ENCODE measurements at places on chromosomes 2 and 18.

DNA sequence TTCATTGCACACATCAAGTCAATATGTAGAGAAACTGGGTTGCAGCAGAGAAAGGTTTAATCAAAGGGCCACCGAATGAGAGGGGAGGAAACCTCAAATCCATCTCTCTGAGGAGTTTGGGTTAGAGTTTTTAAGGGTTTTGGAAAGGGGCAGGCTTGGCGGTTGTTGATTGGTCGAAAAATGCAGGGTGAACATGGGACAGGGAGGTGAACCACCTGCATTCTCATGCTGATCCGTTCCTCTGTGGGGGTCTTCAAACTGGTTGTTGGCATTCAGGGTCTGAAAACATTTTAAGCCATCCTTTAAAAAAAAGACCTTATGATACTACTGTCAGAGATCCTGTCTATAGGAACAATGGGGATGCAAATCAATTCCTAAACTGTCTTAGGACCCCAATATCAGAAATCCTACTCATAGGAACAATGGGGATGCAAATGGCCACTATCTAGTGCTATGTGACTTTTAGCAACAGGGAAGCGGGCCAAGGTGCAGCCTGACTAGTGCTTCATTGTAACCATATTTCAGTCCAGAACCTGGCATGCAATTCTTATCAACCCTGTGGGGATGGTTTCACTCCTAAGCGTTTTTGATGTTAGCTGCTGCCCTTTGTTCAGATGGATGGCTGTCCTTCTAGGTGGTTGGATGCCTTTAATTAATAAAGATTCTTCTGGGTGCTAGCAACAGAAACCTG, 120.1 kb upstream of the MGAT5 start:
- DNase-seq = no peak

GRCh38 chr18:31217038-31217849, 54.6 kb upstream of the DSC1 start:
- no peak for DNase-seq

GRCh38 chr2:156331572-156332283, 793 bp downstream of the NR4A2 start:
- DNase-seq = peak; percentile 56

DNA sequence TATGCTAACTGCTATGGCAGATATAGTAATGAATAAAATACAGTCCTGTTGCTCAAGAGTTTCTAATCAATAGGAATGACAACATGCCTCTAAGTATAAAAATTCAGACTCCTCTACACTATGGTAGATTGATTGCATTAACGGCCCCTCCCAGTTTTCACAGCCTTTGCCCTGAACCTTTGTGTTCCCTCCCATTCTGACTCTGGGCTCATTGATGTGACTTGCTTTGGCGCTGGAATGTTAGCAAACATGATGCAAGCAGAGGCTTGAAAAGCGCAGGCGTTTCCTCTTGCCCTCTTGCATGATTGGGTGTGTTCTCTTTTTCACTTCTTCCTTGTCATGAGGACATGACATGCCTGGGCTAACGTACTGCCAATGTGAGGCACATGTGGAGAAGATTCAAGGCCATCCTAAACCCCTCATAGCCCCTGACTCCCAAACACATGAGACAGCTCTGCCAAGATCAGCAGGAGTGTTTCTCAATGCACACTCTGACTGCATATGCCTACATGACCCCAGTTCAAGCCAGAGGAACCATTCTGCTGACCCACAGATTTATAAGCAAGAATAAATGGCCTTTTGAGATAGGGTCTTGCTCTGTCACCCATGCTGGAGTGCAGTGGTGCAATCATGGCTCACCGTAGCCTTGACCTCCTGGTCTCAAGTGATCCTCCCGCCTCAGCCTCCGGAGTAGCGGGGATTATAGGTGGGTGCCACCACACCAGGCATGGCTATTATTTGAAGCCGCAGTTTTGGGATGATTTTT, 49.7 kb upstream of the CD28 start:
- no peak for DNase-seq

DNA sequence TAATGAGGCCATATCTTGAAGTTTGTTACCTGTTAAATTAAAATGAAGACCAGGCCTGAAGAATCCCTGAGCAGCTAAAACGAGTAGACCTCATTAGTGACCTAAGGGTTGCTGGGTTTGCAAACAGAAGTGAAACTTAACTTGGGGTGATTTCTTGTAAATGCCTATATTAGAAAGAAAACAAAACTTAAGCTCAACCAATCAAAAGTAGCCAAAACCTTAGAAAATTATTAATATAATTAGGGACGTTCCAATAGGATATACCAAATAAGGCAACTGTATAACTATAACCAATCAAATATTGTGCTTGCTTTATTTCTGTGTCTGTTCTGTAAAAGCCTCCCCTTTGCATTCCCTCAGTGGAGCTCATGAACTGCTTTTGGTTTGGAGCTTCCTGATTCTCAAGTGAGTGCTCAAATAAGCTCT, 137.9 kb upstream of the VRK2 start:
- no peak for DNase-seq

DNA sequence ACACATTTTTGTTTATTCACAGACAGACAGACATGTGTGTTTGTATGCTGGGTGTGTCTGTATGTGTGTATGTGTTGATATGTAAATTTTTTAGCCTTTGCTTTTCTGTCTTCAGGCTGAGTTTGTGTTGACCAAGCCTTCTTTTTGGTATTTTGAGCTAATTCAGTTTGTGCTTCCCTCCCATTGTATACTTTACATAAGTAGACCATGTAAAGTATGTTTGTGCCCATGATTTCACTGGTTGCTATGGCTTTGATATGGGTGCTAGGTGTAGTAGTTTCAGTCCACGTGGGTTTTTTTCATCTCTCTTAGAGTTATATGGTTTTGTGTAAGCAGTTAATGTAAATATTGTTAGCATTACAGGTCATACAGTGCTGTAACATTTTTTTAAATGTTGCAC, 129.4 kb upstream of the EPC2 start:
- no peak for DNase-seq

GRCh38 chr2:235091421-235091820, 139.6 kb downstream of the SH3BP4 start:
- DNase-seq = no peak

DNA sequence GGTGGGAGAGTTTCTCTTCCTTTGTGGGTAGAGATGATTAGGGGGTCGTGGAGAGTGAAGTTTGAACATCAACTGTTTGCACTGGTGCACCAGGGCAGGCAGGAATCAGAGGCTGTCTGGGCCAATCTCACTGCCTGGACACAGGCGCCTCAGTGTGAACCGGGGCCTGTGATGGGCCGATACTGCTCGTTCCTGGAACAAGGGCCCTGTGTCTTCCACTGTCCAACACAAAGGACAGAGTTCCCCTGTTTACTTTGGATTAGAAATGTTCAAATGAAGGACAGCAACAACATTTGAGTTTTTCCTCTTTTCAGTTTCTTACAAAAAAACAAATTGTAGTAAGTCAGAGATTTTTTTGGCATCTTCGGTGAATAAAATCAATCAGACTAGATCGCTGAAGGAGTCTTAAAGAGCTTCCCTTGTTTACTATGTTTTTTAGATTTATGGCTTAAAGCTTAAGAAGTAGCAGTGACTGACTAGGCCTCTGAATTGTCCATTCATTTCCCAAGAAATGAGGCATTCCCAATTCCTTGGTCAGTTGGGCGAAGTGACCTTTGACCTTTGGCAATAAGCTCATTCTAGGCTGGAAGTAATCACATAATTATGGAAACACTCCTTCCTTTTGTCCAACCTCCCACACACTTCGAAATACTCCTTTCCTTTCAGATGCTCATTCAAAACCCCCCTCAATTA, 11.6 kb upstream of the TGFA start:
- no peak for DNase-seq

DNA sequence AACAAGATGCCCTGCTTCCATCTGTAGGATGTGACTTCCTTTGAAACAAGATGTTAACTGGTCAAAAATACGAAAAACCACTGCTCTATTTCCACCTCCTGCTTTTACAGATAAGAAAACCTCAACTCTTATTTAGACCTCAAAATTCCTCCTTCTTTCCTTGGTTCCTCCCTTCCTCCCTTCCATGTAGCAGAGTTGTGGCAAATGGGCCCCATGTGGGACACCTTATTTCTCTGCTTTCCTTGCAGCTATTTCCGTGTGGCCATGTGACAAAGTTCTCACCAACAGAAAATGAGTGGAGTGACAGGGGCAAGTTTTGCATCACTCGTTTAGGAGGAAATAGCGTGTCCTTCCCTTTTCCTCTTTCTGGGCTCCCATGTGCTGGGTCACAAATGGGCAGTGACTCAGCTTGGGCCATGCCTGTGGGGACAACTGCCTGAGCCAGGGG, 69.4 kb upstream of the SMAD2 start:
- no peak for DNase-seq

- DNase-seq = no peak
Observed at GRCh38 chr18:4908328-4908727, 288.7 kb downstream of the AKAIN1 start.

DNA sequence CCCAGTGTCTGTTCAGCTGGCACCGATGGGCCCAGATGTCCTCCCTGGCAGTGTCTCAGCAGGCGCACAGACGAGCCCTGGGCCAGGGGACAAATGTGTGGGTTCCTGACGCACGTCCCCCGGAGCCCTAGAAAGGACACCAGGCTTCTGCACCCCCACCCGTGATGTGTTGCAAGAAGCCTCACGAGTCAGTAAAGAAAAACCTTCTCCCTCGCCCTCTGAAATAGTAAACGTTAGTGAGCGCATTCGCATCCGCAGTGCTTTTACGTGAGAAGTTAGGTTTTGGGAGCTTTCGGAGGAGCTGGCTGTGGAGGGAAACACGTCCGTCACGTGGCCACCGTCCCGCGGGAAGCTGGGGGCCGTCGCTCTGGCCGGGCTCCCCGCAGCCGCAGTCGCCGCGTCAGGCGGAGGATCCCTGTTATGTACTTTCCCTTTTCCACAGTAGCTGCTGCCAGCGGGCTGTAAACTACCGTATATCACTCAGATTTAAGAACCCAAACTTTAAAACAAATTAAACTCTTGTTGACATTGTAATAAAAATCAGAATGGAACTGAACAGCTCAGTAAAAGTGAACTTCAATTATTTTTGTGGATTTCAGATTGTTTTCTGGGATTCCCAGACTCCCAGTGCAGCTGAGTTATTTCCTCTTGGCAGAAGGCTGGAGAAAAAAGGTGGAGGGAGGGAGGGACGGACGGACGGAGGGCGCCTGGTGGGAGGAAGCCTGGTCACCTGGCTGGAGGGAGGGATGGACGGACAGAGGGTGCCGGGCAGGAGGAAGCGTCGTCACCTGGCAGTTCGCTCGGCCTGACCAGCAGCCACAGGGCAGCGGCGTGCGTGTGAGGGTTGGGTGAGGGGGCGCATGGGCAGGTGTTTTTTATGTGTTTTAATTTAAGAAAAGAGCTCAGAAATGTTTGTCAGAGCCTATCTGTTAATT, 112.1 kb downstream of the NFATC1 start:
- no peak for DNase-seq

DNA sequence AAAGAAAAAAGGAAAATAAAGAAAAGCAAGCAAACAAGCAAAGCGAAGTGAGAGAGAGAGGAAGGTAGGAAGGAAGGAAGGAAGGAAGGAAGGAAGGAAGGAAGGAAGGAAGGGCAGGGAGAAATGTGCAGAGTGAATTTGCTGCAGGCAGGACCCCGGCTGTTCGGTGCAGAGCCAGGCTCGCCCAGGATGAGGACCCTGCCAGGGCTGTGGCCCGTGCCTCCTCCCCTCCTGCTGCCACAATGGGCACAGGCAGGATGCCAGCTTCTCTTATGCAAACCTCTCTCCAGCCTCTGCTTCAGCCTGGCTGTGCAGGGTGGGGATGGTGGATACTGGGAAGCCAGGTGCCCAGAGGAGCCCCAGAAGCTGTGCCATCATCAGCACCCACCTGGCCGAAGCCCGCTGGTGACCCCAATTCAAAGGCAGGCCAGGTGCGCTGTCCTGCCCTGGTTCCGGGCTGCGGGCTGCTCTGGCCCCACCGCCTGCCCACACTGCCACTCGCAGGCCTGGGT, 3.2 kb downstream of the GPR17 start:
- no peak for DNase-seq

DNA sequence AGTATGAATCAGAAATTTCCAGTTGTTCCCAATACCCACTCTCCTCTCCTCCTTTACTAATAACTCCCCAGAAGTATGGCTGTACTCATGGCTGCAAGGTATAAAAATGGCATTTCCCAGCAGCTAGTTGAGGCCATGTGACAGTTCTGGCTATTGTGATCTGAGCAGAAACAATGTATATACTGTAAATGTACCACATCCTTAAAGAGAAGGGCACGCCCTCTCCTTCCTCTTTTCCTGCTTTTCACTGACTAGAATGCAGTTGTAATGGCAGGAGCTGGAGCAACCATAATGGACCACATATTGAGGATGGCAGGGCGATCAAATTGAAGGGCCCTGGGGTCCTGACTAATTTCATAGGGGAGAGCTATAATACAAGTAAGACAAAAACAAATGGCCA, 211.2 kb downstream of the TNS1 start:
- no peak for DNase-seq

DNA sequence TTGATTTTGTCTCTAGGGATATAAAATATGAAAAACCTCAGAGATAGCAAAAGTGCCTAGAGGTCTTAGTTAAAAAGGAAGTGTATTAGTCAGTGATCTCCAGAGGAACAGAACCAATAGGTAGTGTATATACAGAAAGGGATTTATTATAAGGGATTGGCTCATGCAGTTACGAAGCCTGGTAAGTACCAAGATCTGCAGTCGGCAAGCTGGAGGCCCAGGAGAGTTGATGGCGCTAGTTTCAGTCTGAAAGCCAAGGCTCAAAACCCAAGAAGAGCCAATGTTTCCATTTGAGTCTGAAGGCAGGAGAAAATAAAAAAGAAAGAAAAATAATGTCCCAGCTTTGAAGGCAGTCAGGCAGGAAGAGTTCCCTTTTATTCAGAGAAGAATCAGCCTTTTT, 93.3 kb downstream of the COLEC12 start:
- no peak for DNase-seq

DNA sequence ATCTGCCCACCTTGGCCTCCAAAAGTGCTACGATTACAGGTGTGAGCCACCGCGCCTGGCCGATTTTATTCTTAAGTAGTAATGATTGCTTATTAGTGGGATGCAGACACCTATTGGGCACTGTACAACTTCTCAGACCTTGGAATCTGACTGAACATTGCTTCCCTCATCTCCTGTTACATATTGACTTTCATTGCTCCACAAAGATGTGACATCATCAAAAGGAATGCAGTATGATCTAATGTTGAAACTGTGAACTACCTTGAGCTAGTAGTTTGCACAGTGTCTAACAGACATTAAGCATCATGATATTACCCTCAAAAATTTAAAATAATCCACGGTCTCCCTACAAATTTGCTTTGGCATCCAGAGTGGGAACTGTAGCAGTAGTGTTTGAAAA, 109.8 kb upstream of the SIX2 start:
- no peak for DNase-seq
